ENCODE measurements at places on chromosomes 2 and 18.
A peak's percentile ranks its signal among the peaks of the same experiment; 100 is the strongest.

DNA sequence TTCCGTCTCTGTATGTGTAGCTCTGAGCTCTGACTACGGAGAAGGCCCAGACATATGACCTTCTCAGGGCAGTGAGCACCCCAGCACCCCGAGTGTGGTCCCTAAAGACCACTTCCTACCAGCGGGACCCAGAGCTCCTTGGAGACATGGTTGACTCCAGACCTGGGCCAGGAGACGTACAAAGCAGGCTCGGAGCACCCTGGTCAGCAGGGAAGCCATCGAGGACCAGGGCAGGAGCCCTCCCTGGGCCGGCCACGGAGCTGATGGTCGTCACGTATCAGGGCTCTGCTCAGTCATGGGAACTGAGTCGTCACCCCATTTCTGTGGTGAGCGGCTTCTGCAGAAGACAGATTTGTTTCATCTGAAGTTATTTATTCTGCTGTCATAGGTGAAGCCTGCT lies 12.8 kb upstream of the NEU4 start:
- no peak for DNase-seq

- no peak for DNase-seq
These were observed 789.4 kb downstream of the LRP1B start for GRCh38 chr2:141341444-141341843.

DNA sequence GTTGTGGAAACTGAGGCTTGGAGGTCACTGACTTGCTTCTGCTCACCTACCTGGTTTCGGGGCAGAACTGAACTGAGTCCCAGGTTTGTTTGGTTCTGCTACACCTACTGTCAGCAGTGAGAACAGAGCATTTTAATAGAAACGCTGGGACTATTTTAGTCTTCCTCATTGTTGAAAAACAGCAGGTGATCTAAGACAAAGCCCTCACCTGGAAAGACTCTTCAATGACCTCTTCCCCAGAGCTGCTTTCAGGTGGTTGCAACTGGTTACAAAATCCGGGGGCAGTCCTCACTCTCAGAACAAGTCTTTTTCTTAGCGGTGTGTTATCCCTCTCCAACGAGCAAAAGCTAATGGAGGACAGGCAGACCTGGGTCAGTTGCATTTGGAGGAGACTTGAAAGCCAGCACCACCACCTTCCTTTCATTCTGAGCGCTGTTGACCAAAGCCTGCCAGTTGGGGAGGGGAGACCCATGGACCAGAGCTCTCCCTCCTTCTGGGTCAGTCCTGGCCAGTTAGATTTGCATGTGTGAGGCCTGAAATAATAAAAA lies 217.0 kb downstream of the NCK2 start:
- DNase-seq: no peak

DNA sequence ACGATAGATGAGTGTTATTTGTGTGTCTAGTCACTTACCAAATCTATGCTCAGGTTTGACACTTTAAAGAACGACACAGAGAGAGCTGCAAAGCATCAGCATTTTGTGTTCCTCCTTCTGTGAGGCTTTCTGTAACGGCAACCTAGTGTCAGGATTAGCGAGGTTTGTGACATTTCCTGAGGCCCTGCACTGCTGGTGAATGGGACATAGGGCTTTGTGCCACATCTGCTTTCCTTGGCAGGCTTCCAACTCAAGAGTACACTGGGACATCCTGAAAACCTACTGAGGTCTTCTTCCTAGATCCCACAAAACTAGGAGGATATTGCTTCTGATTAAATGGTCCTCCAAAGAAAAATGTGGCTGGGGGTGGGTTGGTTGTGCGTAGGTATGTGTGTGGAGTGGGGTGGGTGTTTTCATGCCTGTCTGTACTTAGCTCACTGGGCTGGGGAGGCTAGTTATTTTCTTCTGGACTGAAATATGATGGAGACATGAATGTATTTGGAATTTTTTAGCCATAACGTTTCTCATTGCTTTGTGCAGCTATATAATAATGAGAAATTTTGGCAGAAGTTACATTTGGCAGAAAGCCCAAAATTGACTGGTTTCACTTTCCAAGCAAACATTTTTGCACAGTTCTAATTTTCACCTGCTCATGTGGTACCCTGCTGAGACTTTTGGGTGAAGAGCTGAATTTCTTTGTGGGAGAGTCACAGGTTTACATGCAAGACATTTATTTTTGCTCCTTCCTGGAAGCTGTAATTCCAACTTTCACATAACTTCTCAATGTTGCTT lies 308.4 kb downstream of the XIRP2 start:
- no peak for DNase-seq

- DNase-seq: no peak
These were observed 74.4 kb downstream of the TMEM18 start for GRCh38 chr2:602571-603359.

- no peak for DNase-seq
These were observed 68.0 kb upstream of the ZNF236 start for GRCh38 chr18:76754351-76754750.

DNA sequence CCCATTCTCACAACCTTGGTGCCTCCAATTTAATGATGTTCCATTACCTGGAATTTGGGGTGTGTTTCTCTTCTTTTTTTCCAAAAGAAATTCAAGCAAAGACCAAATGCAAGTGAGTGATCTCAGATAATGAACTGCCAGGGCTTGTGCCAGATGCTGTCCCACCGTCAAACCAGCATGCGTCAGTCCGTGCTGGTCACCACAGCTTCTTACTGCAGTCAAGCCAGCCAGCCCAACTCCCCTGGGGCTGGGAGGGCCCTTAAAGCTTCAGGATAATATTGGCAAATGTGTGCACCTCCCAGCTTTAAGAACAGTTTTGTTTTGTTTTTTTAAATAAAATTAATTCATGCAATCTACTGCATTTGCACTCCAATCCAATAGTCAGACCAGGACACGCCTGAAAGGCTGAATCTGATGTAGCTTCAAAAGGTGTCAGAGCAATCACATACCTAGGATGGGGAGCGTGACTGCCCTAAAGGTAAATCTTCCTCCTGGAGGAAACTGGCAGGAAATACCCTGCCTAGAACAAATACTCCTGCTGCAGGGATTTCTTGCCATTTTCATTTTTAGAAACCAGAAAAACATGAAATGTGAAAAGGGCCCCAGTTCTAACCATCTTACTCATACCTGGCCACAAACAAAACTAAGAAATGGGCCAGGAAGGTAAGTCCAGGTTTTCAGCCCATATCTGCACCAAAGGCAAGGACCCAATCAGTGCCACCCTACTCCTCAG lies 26.8 kb upstream of the SP3 start:
- no peak for DNase-seq

DNA sequence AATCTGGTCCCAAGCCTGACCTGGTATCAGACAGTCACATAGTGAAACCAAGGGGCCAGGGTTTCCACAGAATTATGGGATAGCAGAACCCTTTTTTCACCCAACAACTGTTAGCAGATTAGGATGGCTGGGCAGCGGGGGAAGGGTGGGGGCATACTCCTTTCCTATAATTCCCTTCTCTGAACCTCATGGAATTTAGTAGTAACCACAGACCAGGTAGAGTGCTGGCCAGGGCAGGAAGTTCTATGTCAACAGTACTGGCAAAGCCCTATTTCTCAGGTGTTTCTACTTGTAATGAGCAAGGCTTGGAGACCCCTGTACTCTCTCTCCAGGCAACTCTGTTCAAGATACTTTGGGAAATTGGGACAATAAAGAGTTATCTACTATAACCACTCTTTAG lies 174.6 kb downstream of the THADA start:
- no peak for DNase-seq

GRCh38 chr2:190526105-190526750 lies 8.3 kb downstream of the NEMP2 start:
- DNase-seq: no peak

- DNase-seq: no peak
These were observed 135.4 kb downstream of the SETBP1 start for GRCh38 chr18:44816050-44816449.

DNA sequence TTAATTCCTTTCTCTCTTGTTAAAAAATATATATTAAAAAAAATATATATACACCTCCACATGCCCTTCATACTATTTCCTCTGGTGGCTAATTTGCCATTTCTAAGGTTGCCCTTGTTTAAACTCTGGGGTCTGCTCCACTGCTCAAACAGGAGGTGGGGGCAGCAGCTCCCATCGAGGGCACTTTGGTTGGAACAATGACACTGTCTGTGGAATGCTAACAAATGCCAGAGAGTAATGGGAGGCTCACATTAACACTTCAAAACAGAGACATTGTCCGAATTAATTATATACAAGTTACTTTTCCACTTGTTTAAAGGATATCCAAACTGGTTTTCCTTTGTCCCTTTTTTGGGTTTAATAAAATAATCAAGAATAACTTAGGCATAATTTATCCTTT lies 58.8 kb upstream of the CD302 start:
- no peak for DNase-seq

DNA sequence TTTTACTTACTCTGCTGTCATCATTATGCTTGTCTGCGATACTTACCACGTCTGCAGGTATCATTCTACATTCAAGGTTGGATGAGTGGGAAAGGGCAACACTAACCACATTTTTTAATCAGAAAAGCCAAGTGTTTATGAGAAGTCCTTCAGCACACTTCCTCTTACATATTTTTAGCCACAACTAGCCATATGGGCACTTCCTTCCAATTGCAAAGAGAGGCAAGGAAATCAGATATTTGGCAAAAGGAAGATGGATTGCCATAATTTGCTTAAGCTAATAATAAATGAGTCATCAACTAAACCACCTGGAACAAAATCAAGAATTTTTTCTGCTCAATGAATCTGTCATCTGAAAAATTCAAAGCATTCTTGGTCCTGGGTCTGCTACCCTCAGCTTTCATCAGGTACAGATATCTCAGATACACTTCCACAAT lies 16.7 kb upstream of the MRO start:
- DNase-seq: no peak

DNA sequence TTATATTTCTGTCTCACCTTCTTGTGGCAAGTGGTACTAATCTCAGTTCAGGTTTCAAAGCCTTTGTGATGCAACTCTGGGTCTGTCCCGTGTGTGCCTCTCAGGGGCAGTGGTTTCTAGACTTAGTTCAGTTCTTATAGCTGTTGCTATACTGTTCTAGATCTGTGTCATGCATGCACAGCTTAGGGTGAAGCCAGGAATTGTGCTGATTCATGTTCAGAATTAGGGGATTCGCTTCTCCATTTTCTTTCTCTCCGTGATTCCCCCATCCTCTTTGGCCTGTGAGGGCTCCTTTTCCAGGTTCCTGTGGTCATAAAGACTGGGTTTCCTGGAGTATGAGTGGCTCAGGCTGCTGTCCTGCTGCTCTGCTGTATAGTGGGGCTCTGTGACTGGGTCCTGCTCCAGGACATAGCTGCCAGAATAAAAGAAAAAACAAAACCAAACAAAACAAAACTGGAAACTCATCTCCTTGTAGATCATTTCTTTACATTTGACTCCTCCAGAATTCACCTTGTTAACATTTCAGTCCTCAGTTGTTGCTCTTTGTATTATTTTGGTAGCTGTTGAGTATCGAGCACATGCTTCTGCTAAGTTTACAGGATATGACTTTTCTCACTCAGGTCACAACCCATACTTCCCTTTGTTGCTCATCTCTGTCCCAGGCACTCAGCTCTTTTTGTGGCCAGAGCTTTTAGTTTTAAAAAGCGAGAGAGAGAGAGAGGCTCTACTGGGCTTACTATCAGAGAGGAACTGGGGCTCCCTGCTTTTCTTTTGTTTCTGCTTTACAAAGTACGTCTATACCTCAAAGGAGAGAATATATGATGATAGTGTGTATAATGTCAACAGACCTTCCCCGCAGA lies 34.2 kb downstream of the CERS6 start:
- DNase-seq: peak; percentile 55

GRCh38 chr2:64111426-64111825 lies 32.8 kb downstream of the PELI1 start:
- no peak for DNase-seq

Data from activated T-cell treated with anti-CD3 and anti-CD28 coated beads, Interleukin-2, amount 50 U/mL, for 24 hours (primary cell).